ENCODE measurements at places on chromosomes 12 and 14.
A peak's percentile ranks its signal among the peaks of the same experiment; 100 is the strongest.

- DNase-seq = no peak
Measured at GRCh38 chr12:51432921-51433320, 8.3 kb downstream of the SLC4A8 start.

GRCh38 chr12:57488402-57489156 lies 711 bp downstream of the MARS1 start:
- no peak for DNase-seq

DNA sequence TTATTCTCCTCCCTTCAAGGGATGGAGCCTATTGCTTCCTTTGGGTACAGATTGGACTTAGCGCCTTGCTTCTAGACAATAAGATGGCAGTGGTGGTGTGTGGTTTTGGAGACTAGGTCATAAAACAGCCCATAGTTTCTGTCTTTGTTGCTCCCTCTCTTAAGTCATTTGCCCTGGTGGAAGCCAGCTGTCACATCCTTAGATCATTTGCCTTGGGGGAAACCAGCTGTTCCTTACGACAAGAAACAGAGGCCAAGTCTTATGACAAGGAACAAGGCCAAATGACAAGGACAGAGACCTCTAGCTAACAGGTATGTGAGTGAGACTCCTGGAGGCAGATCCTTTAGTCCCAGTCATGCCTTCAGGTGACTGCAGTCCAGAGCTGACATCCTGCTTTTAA lies 9.2 kb upstream of the PALS1 start:
- DNase-seq = no peak

DNA sequence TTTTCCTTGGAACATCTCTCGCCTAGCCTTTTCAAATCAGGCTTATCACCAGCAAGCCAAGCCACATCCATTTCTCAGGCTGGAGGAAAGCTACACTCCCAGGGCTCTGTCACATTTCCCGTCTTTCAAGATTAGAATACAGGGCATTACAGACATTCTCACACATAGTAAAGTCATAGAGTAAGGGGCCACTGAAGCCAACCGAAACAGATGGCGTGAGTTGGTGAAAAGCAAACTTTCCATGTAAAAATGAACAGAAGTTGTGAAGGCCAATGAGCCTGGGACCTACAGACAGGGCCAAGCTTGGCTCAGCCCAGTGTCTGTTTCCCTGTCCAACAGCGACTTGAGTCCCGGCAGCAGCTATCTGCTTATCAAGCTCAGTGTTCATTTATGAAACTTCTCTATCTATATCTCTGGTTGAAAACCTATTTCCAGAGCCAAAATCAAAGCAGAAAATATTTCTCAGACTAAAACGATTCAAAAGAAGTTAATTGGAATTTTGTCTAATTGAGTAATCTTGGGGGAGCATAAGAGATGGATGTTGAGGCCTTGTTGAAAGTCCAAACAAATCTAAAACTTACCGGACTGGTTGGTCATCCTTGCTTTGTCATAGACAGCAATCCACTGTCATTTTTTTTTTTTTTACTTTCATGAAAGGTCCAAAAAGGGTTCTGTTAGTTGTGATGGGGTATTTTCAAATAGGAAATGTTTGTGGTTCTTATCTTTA lies 105.6 kb downstream of the DAAM1 start:
- DNase-seq = no peak

DNA sequence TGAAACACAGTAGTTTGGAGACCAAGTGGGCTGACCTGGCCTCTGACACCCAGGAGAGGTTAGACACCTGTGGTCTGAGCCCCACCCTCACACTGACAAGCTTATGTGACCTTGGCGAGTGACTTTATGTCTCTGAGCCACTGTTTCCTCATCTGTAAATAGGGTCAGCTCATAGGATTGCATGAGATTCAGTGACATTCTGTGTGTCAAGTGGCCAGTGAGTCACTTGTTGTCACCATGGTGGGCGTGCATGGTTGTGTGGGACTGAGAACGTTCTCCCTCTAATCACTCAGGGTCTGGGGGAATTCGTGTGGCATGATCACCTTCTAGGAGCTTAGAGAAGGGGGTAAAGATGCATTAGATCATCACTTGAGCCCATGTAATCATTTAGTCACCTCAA lies 146.4 kb downstream of the PHETA1 start:
- DNase-seq = no peak

DNA sequence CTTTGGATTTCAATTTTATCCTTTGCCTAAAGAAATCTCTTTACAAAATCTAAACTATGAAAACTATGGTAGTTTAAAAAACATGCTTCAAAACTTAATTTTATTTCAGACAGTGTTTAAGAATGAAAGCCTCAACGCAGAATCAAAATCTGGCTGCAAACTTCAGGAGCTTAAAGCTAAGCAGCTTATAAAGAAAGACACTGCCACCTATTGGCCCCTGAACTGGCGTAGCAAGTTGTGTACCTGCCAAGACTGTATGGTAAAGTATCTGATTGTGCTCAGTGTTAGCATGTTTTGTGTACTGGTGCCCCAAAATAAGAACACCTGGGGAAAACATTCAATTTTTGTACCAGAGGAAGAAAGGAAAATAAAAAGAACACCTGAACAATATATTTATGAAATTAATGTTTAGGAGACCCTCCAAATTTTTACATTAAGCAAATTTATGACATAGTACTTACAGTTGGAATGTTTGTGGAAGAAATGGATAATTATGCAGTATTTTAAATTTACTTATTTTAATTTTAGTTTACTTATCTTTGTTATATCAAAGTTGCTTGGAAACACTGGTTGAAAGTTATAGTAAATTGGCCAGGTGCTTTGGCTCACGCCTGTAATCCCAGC lies 12.2 kb downstream of the UBR7 start:
- peak; percentile 71 for DNase-seq

- DNase-seq = no peak
Measured at GRCh38 chr14:58108717-58109116, 43.3 kb downstream of the ARMH4 start.

DNA sequence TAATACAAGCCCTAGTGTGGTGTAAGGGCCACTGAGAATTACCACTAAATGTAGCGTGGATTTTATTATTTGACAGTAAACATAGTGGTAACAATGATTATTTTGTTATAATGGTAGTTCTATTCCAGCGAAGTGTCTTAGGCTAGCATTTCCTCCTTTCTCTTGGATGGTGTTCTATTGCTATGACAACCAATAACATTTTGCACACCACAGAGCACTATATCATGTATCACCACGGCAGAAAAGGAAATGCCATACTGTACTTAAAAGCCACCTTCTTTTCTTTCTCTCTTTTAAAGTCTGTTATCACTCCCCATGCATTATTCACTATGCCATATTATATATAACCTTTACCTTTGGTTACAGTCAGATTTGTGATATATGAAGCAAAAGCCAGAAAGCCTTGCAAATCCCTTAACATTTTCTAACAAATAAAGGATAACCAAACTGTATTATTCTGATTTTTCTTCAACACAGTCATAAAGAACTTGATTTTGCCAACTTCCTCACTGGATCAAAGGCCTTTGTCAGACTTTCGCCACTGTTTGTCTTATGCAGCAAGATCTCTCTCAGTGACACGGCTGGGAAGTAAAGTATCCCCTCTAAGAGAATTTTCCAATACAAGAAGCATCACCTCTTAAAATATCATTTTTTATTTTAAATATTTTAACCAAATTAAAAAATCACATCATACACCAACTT lies 195.8 kb downstream of the FOXN3 start:
- DNase-seq = peak; percentile 44

DNA sequence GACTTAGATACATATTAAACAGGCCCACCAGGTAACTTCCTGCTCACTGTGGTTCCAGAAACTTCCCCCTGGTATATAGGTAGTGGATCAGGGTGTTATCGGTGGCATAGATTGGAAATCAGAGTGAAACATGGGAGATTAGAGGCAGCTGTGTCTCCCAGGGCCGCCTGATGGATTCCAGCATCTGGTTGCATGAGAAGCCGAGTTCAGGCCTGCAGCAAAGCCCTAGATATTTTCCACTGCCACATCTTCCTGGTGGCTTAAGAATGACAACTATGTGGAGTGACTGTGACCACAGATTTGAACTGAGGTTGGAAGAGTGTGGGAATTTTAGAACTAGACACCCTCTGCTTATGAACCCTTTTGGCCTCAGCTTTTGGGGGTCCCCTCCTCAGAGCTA lies 184.8 kb upstream of the NTF3 start:
- DNase-seq = no peak

DNA sequence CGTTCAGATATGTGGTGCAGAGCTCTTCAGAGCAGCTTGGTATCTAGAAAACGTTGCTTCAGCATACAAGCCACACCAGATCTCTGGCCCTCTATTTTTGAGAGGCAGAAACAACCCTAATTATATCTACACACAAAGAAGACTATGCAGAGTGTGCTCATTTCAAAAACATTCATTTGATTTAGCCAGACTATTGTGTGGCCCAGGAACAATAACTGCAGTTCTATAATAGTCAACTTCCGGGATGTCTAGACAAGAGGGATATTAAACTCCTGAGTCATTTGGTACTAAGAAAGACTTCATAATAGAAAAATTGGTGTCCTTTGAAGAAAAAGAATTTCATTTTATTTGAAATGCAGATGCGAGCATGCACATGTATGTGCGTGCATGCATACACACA lies 153.8 kb downstream of the PELI2 start:
- no peak for DNase-seq

GRCh38 chr12:129372876-129373275 lies 519.6 kb downstream of the GLT1D1 start:
- no peak for DNase-seq

DNA sequence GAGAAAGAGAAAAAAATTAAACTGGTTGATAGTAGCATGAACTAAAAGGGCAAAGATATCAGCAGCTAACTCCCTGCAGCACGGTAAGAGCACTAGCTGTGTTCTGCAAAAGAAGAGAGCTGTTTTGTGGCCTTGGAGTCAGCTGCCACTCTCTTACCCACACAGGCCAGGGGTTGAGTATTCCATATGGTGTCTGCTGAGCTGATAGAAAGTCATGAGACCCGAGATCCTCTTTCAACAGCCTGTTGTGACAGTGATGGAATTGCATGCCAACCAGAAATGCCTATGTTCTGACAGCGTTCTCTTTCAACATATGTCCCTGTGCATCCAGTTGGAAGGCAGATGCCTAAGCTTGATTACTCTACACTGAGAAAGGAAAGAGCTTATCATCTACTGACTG lies 39.9 kb downstream of the TMTC1 start:
- no peak for DNase-seq

DNA sequence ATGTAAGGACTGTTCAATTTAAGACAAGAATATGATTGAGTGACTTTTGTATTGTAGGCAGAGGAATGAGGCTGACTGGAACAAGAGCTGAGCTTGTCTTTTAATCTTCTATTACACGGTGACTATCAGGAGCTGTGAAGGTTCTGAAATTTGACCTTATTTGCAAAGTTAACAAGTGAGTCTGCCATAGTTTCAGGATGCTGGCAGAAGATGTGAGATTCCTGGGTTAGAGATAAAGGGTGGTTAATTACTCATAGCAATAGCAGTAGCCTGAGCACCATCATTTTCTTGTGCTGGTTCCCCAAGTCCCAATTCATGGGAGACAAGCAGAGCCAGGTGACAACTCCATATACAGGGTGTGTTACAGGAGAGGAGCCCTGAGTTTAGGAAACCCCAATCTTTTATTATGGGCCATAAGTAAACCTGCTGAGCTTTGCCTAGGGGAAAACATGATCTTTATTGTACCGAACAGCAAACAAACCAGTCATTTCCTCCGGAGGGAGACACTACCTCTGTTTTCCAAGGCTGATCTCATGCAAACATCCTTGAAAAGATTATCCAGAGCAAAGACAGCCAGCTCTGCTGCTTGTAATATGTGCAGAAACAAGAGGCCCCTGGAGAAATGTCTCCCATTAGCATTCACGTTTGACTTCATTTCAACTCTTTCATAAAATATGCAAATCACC lies 51.7 kb upstream of the DDX11 start:
- no peak for DNase-seq

DNA sequence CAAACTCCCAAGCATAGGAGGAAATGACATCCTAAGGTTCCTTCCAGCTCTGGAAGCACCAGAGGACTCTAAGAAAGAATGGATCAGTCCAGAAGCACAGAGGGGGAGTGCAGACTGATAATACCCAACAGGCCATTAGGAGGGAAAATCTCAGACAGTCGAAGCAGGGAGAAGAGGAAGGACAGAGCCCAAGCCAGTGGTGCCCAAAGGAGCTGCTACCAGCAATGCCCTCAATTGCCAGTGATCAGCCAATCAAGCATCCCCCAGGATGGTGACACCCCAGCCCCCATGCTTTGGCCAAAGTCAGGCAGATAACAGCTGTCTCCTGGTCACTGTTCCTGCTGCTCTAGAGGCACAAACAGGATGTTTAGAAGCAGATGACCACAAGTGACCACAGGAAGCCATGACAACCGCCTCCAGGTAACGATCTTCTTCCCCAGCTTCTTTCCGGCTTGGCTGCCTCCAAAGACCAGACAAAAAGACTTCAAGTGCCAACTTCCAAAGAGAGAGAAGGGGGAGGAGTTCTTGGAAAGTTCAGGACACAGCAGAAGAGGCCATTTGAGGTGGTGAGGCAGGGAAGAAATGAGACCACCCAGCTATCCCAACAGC lies 16.2 kb downstream of the PXN start:
- no peak for DNase-seq

DNA sequence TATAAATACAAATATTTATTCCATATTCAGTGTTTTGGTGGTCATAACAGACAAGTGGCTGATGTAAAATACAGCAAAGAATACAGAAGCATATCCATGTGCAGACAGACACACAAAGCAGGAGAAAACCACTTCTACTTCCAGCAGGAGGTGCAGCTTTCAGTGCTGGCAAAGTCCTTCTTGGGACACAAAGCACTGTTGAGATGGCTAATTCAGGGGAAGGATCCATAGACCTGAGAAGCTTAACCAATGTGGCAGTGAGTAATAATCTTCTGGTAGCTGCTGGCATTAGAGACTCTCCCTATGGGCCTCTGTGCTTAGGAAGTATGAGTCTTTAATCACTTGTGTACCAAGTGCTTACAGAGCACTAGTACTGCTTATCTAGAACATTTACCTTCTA lies 26.8 kb downstream of the AMN1 start:
- no peak for DNase-seq

DNA sequence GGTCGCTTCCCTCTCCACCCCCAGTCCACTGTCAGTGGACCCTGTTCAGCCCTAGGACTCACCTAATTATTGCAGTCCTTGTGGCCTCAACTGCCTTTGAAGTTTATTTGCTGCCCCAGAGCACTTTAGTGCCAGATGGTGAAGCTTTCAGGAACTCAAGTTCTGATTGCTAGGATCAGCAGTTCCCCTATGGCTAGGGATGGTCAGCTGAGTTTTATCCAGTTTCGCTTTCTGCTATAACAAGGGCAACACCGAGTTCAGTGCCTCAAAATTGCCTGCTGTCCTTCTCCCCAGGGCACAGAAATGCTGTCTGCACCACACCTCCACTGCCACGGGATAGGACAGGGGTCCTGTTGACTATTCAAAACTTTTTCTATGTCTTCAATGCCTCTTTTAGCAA lies 295.0 kb downstream of the GPHN start:
- DNase-seq = no peak

DNA sequence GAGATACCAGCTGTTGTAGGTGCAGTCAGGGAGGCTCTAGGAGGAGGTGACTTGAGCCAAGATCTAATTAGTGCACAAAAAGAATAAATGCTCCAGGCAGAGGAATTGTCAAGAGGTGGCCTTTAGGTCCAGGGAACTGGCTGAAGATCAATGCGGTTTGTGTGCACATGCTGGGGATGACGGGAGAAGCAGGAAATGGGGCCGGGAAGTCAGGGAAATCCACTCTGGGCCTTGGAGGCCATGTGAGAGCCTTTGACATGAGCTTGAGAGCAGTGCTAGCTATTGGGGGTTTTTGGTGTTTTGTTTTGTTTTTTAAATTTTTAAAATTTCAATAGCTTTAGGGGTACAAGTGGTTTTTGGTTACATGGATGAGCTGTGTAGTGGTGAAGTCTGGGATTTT lies 67.4 kb downstream of the MVK start:
- no peak for DNase-seq
